H7 (cell line): ENCODE measurements at places on chromosomes 11 and 22. TPM values are rescaled to one million over a fixed set of nuclear protein-coding genes. Genes with fewer than 3 reads are reported as not detected.

GRCh38 chr11:27612932-27613880, 87.0 kb downstream of the BDNF start:
- DNase-seq = no peak

- DNase-seq = no peak
These were observed 29.7 kb downstream of the MB start for GRCh38 chr22:35587447-35587870.

GRCh38 chr11:64037027-64037634, 1.4 kb downstream of the FLRT1 start:
- DNase-seq = peak; percentile 89

DNA sequence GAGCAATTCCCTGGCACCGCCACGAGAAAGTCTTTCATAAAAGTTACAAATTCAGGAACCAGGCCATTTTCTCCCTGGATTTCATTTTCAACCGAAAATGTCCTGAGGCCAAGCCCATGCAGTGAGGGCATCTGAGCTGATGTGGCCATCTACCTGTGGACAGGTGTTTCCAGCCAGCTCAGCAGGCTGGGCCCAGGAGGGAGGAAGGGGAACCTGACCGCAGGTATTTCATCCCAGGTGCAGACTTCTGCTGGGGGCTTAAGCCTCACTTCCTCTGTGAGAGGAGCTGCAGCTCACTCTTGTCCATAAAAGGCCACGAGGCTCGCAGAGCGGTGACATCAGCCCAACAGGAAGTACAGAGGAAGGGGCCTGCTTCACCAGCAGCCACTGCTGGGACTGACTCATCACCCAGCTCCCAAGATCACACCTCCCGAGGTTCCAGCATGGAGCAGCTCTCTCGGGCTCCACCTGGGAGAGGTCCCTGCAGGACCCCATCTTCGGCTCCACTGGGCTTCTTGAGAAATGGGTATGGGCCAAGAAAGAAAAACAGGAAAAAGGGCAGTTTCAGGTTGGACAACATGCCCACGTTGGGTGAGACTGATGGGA, 56.4 kb downstream of the MYH9 start:
- DNase-seq = peak; percentile 69

Gene AMOTL1
- 18.0 and 20.7 TPM in 2 replicates for total RNA-seq
